ENCODE measurements at places on chromosomes 1 and 21. TPM values are rescaled to one million over a fixed set of nuclear protein-coding genes. Genes with fewer than 3 reads are reported as not detected.
A peak's percentile ranks its signal among the peaks of the same experiment; 100 is the strongest.

DNA sequence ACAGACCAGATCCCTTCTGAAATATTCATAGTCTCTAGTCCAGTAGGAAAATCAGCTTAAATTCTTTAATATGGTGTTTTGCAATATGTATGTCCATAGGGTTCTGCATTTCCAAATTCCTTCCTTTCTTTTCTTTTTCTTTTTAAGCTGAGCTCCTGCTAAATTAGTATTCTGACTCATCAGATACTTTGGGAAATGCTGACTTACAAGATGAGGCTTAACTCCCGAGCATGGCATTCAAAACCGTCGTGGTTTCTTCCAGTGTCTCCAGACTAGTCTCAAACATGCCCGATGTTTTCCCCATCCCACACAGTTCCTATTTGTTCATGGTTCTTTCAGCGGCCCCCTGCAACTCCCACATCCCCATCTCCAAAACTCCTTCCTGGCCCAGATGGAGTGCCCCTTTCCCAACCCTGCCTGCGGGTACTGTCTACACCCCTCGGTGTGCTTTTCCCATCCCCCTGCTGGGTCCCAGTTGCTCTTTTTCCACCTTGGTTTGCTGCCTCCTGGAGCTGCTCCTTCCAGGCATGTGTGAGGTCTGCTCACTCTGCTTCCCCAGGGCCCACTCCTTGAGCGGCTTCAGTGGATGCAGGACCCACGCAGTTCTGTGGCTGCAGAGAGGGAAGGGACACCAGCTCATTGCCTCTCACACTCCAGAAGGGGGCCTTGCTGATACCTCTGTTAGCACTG lies 19.5 kb upstream of the ETV3 start:
- no peak for DNase-seq

- peak; percentile 88 for DNase-seq
Measured at GRCh38 chr1:1122078-1122811, 6.4 kb upstream of the C1orf159 start.

GRCh38 chr1:205706601-205707502 lies 26.5 kb upstream of the SLC45A3 start:
- no peak for DNase-seq

GRCh38 chr1:98817821-98818220 lies 156.3 kb downstream of the SNX7 start:
- DNase-seq: no peak

- DNase-seq: no peak
Measured at GRCh38 chr1:209720326-209720725, 15.7 kb downstream of the HSD11B1 start.

DNA sequence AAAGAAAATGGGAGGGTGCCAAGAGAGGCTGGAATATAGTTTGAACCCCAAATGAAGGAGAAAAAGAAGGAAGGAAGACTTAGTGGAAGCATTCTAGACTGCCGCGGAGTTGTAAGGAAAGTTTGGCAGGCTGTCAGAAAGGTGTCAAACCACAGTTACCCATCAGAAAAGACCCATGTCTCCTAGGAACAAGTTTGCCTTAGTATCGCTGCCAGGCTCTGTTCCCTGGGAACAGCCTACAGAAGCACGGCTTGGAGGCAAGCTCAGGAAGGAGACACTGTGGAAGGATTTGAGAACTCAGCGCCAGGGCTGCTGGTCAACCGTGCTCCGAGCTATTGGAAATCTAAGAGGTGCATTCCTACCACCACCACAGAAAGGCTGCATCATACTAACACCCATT lies 197.4 kb downstream of the RRAGC start:
- DNase-seq: no peak

GRCh38 chr1:28286111-28286510 lies 26.8 kb downstream of the SESN2 start:
- DNase-seq: no peak

DNA sequence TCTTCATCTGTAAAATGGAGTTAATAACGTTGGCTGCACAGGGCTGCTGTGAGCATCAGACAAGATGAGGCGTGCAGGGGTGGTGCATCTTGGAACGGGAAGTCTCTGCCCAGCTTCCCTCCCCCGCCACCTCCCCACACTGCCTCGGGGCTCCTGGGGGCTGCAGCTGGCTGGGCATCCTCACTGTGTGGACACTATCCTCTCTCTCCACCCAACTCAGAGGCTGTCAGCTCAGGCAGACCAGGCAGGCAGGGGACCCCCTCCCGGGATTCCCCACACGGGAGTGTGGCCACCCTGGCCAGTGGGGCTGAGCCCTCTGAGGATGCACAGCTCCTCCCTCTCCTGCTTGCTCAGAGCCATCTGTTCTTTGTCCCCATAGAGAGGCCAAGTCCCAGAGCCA lies 122.7 kb downstream of the CCDC185 start:
- no peak for DNase-seq

GRCh38 chr1:26409191-26409807 lies 1.3 kb upstream of the LIN28A start:
- no peak for DNase-seq

DNA sequence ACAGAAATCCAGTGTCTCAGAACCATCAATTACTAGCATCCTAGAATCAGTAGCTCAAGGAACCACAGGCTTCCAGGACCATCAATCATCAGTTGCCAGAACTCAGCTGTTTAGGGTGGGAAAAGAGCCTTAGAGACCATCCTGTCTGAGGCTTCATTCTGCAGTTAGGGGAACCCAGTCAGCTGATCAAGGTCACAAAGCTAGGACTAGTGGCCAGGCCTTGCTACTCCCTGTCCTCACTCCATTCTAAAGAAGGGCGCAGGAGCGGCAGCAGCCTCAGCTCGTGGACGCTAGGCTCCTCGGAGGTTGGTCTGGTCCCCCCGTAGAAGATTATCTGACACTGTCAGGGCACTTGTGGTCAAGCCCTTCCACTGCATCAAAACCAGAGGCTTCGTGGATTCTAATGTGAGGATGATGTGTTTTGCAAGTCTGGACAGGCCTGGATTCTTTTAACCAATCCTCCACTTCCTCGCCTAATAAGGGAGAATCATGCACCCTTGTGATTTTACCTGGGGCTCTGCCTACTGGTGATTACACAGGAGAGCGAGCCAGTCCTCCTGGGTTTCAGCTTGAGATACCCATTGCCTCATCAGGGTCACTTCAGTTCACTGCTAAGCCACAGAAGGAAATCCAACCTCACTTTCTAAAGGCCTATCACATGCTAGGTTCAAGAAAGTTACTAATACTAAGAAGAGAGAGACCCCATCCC lies 41.7 kb upstream of the IFFO2 start:
- DNase-seq: no peak

- no peak for DNase-seq
Measured at GRCh38 chr21:38440746-38441145, 57.5 kb downstream of the ERG start.

DNA sequence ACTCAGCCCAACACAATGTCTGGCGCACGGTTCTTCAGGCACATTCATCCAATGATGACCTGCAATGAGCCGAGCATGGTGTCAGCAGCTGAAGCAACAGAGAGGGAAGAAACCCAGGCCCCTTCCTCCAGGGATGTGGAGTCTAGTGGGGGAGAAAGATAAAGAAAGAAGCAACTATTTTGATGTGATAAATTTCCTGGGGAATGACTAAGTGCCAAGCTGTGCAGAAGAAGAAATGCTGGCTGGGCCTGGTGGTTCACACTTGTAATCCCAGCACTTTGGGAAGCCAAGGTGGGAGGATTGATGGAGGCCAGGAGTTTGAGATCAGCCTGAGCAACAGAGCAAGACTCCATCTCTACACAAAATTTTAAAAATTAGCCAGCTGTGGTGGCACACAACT lies 561.8 kb downstream of the KIF26B start:
- no peak for DNase-seq

GRCh38 chr1:74971982-74972381 lies 162.2 kb upstream of the LHX8 start:
- DNase-seq: no peak

DNA sequence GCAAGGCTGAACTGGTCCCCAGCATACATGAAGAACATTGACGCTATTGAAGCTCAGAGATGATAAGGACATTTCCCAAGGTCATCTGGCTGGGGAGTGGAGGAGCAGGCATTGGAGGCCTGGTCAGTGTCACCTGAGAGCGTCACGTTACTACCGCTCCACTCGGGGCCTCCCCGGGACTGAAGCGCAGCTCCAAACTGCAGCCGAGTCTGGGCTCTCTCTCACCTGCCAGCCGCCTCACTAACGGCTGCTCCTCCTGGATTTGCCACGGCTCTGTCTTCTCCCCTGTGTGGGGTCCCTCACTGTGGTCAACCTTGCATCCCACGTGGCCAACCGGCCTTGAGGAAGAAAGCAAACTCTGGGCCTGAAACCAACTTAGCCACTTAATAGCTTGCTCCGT lies 111.3 kb downstream of the ADSS2 start:
- no peak for DNase-seq

DNA sequence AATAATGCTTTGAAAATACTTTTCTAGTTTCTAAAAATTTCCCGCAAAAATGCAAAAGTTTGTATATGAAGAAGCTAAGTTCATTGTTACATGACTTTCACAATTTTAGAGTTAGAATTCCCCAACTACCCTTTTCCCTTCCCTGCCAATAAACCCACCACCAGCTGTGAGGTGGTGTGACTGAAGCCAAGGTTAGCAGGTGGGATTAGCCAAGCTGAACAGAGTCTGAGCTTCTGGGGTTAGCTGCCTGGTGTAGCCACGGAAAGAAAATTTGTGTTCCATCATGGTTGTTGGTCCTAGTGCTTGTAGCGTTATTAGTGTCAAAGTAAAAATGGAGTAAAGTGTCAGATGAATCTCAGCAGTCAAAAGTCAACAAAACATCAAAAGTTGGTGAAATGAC lies 110.9 kb downstream of the ASTN1 start:
- no peak for DNase-seq

- DNase-seq: peak; percentile 63
Measured at GRCh38 chr21:34983680-34984086, 65.4 kb downstream of the RUNX1 start.

DNA sequence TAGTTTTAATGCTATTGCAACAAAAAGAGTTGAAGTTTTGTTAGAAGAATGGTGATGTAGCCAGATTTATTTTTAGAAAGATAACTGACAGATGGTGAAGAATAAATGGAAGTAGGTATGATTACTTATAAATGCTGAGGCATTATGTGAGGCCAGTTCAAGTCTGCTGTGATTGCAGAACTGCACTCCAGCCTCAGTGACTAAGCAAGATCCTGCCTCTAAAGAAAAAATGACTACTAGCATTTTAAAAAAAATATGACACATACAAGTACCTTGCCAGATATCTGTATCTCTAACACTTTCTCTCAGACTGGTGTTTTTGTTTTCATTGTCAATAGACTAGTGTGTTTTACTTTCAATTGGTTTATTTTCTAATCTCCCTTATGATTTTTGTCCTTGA lies 1242.4 kb upstream of the ADGRL4 start:
- DNase-seq: no peak

- no peak for DNase-seq
Measured at GRCh38 chr1:176051902-176052518, 155.1 kb downstream of the COP1 start.

- DNase-seq: no peak
Measured at GRCh38 chr1:203678943-203679661, 52.5 kb downstream of the ATP2B4 start.

DNA sequence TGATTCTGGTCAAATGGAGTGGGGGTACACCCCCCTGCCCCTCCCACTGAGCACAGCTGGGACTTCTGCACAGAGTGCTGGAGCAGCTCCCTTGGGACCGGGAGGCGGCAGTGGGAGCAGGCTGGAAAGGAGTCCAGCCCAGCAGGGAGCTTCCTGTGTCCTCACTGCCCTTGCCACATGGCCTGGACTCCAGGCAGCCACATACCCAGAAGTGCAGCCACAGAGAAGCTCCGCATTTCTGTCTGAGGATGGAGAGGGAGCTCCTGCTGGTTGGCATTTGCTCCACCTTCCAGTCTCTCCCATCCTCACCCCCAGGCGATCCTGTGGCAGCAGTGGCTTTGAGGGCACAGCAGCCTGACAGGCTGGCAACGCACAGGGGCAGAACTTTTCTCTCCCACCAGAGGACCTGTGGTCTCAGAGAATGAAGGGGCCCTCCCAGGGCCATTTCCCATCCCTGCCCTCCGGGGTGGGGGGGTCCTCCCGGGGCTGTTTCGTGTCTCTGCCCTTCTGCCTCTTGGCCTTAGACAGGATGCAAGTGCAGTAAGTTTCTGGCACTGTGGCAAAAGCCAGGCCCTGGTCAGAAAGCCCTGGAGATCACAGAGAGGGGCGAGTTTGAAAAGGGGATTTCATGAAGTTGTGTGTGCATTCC lies 103.6 kb upstream of the COL6A1 start:
- DNase-seq: no peak

GRCh38 chr1:221963742-221964141 lies 221.9 kb upstream of the DUSP10 start:
- DNase-seq: no peak

- no peak for DNase-seq
Measured at GRCh38 chr1:205012391-205013140, 30.4 kb upstream of the CNTN2 start.

DNA sequence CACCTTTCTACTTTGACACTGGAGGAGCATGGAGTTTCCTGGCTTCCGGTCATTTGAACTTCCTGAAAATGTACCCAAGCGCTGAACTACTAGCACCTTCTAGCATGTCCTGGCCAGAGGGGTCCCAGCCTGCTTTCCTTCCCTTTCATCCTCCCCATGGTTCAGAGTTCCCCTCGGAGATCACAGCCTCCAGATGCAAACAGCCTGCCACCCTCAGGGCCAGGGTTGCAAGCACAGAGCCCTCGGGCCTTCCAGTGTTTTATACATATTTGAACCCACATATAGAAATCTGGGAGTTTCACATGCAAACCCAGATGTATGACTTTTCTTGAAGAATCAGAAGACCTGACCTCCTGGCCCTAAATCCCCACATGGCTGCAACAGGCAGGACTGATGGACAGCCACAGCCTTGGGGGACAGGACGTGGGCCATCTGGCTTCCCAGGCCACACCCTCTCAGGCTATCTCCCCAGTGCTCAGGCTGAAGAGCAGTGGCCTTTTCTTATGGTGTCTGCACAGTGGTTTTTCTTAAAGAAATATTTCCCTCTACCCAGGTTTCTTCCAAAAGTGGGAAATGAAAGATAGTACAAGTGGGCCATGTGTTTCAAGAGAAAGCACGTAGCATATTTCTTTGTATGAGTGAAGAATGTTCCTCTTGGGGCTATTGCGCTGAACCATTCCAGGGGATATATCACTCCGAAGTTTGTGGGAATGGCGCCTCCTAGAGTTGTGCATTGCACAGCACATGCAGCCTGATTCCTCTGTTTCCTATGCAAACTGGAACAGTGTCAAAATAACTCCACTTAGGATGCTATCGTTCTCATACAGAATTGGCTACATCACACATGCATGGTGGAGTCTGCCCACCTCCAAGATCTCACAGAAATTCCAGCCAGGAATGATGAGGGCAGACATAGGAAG lies 232.0 kb upstream of the VAMP3 start:
- DNase-seq: no peak

MYBPH gene
- not detected for total RNA-seq

ZFP69B gene
- total RNA-seq: 9.6 TPM

TMEM53 gene
- 3.6 TPM for total RNA-seq

SMIM11 gene
- 22.8 TPM for total RNA-seq

CASQ1 gene
- not detected for total RNA-seq

FCRL2 gene
- not detected for total RNA-seq

KLHL20 gene
- total RNA-seq: 16.5 TPM

CR1L gene
- not detected for total RNA-seq

FLG gene
- not detected for total RNA-seq

IFFO2 gene
- total RNA-seq: 47.6 TPM

DRAXIN gene
- total RNA-seq: 0.05 TPM

All from activated T-cell treated with anti-CD3 and anti-CD28 coated beads, Interleukin-2, amount 50 U/mL, for 4 hours (primary cell).